ENCODE measurements at places on chromosomes 5 and 9.

DNA sequence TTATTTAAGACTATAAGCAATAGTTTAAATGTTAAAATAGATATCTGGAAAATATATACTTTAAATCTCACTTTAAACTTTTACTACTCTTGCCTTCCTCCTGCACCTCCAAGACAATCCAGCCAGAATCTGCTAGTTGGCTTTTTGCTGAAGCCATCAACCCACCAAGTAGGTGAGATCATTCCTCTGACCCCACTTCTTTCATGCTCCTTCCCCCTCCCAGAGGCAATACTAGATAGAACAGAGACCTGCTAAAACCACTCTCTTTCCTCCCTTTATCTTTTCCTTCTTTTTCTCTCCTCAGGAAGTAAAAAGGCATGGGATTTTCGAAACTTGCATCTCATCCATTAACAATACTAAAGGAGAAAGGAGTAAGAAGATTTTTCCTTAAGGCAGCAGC, 30.1 kb upstream of the CAMK4 start:
- no peak for DNase-seq

DNA sequence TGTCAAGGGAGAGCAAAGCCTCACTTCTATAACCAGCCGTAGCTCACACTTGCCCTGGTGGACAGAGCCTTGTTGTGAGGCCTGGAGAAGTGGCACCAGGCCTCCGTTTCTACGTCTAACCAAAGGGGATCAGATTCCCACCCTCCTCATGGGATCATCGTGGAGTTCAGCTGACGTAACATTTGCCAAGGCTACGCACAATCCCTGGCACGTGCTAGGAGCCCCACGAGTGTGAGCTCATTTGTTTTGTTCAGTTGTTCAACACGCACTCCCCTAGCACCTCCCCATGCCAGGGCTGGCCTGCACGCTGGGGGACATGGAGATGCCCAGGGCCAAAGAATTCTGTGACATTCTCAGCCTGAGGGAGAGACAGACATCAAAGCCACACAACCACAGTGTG, 23.1 kb downstream of the ADGRD2 start:
- DNase-seq: no peak

GRCh38 chr5:56549096-56549886, 266.1 kb upstream of the MAP3K1 start:
- DNase-seq: no peak

- DNase-seq: no peak
Observed at GRCh38 chr5:1445313-1445688, at the start of gene SLC6A3. Gene SLC6A3 (minus strand): TSS chr5:1445440. CDS start chr5:1443197, 2,243 bp downstream.

DNA sequence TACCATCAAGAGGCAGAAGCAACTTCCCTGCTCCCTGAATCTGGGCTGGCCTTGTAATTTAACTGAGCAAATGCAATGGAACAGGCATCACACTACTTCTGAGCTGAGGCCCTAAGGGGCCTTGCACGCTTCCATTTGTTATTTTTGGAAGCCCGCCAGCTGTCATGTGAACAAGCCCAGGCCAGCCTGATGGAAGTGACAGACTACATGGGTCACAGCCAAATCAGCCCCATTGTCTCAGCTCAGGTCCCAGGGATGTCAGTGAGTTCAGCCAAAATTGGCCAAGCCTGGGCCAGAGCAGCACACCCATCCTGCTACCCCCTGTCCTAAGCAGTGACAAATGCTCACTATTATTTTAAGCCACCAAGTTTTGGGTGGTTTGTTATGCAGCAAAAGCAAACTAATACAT, 72.8 kb downstream of the PRRT1B start:
- no peak for DNase-seq

DNA sequence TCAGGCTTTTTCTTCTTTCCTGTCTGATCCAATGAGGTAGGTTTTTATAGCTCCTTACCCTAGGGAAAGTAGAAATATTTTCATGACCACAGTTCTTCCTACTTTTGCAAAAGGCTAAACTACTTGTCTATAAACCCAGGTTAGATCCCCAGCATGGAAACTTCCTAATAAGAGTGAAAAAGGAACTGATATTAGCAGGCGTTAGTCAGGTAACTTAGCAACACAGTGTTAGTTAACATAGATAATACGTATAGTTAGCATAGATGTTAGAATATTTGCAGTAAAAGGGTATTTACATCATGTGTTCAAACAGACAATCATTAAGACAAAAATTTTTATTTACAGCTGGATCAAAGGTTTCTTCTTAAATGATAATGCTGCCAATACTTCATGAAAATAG, 162.9 kb upstream of the DAB2 start:
- DNase-seq: no peak

DNA sequence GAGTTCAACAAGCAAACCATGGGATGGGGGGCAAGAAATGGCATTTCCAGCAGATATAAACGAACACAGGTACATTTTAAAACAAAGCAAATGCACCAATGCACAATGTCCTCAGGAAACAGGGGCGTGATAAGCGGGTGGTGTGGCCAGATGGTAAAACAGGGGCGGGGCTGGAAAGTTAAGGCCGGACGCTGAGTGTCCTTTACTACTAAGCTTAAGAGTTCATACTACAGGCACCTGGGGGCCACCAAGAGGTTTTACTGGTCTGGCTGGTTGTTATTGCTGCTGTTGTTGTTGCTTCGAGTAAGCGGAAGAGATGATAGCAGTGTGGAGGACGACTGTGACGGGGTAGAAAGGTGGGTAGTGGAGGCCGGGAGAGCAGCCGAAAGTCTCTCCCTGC, 99.8 kb downstream of the ATPSCKMT start:
- no peak for DNase-seq

DNA sequence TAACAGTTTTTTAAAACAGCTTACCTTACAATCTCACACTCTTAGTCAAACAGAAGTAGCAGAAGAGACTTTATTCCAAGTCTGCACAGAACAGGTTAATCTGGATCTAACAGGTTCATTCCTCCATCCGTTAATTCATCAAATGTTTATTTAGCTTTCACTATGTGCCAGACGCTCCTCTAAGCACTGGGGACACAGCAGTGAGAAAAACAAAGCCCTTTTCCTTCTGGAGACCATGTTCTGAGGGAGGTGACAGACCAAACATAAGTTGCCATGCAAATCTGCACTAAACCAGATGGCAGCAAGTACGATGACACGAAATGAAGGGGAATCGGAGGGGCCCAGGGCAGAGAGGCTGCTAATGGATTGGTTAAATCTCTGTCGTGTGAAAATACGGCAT, 17.1 kb upstream of the GLIPR2 start:
- DNase-seq: no peak

- no peak for DNase-seq
Observed at GRCh38 chr5:83313436-83313835, 158.1 kb upstream of the VCAN start.

GRCh38 chr5:153938191-153938842, 100.4 kb downstream of the FAM114A2 start:
- DNase-seq: no peak

DNA sequence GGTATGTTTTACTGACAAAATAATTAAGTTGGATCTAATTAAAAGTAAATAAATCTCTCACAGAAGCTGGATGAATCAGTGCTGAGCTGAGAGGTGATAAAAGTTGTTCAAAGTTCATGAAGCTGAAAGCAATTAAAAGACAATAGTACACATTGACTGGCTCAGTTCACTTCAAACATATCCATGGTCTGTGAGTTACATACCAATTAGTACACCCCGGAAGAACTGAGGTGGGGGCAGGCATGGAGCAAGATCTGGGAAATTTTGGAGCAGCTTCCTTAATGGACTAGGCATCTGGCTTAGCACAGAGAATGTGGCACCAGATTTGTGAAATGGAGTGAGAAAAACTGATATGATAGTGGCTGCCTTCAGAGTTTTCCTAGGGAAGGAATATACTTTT, 152.7 kb downstream of the ATP10B start:
- no peak for DNase-seq

- no peak for DNase-seq
Observed at GRCh38 chr5:172235132-172235780, 41.3 kb downstream of the EFCAB9 start.

GRCh38 chr9:85216601-85217000, 525.2 kb downstream of the AGTPBP1 start:
- no peak for DNase-seq

DNA sequence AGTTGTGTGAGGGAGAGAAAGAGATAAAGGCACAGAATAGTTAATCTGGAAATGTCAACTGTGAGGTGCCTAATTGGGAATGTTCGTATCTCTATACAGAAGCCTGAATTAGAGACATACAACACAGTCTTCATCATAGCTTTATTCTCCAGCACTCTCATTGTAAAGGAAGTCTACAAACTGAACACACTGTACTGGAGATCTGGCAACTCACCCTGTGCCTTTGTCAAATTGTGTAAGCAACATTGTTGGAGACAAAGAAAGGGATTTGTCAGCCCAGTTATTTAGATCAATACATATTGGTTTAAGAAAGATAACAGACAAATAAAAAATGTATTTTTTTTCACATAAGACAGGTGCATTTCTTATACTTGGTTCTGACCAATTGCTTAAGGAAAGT, 832.9 kb upstream of the DMAC1 start:
- no peak for DNase-seq

- DNase-seq: no peak
Observed at GRCh38 chr5:159581502-159582249, 251.4 kb upstream of the IL12B start.

DNA sequence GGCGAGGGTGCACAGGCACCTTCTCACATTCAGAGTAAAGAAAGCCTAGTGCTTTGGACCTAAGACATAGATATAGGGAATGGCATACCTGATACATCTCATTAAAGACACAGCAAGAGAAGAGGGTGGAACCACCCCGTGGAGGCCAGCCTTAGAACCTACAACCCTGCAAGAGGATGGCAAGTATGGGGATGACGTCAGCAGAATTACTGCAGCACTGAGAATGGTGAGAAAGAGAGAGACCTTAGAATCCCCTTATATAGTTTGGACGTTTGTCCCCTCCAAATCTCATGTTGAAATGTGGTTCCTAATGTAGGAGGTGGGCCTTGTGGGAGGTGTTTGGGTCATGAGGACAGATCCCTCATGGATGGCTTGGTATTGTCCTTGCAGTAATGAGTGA, 28.2 kb upstream of the ADCY2 start:
- DNase-seq: no peak

DNA sequence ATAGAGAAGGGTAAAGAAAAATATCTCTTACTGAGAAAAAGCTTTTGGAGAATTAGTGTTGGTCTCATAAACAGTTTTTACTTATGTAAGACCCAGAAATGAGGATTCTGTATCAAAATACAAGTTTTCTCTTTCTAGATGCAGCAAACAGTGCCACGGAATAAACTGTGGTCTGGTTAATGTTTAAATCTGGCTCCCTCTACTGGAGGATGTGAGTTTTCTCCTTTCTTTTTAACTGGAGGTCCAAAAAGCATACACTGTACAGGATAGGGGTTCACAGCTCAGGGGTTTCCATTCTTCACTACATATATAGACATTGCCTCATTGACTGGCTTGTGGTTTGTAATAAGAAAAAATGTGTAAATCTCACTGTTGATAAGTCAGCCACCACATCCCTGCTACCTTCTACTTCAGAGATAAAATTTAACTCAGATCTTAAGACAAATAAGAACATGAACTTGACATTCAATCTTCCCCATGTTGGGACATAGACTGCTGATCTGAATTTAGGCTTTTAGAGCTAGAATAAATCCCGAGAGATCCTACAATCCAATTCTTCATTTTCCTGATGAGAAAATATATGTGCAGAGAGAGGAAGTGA, 98.9 kb downstream of the CFAP95 start:
- no peak for DNase-seq

DNA sequence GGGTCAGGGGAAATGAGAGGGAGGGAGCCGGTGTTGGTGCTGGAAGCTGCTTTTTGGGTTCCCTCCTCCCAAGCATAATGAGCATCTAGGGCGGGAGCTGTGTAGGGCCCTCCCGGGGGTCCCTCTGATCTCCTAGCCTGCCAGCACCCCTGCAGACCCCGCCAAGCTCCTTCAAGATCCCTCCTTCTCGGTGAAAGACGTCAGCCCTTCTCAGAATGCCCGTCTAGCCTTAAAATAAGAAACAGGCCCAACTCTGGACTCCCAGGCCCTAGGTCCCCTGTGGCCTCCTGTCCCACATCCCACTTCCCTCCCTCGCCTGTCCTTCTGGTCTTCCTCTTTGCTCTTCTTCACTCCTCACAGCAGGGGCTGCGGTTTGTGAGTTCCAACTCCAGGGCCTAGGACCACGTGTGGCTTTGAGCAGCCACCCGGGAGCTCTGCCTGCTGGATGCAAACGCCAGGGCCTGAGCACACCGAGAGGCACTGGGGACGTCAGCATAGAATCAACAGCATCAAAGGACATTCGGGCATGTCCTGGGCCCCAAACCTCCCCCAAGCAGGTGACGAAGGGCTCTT, 8.8 kb upstream of the SCGB3A1 start:
- no peak for DNase-seq

GRCh38 chr9:135134268-135135022, 47.0 kb downstream of the OLFM1 start:
- no peak for DNase-seq

GRCh38 chr9:7333719-7334118, 465.9 kb downstream of the DMAC1 start:
- DNase-seq: no peak

DNA sequence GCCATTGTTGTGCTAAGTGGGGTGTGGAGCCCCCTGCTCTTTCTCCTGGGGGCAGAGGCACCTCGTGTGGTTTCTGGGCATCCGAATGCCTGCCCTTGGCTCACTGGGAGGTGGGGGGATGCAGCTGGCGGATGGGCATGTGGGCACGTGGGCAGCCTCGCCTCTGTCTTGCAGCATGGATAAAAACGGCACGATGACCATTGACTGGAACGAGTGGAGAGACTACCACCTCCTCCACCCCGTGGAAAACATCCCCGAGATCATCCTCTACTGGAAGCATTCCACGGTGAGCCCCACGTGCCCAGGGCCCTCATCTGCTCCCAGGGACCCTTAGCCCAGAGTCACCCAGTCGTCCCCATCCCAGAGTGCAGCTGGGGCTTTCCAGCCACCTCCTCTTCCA, 25.3 kb downstream of the PTGES2 start:
- DNase-seq: no peak

- no peak for DNase-seq
Observed at GRCh38 chr5:180816608-180817534, 14.3 kb upstream of the MGAT1 start.

DNA sequence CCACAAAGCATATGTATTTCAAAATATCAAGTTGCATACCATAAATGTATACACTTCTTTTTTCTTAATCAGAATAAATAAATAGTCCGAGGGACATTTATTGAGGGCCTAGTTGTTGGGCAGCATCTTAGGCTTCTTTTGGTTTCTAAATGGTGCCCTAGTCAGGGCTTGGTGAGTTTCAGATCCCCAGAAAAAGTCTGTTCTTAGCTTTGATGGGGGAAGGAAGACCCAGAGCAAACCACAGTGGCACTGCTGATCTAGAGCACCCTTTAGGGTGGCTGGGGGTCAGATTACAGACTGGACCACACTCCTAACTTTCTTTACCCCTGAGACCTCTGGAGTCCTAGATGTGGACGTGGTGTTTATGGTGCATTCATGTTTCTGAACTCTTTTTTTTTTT, 97.8 kb downstream of the C9orf152 start:
- no peak for DNase-seq

DNA sequence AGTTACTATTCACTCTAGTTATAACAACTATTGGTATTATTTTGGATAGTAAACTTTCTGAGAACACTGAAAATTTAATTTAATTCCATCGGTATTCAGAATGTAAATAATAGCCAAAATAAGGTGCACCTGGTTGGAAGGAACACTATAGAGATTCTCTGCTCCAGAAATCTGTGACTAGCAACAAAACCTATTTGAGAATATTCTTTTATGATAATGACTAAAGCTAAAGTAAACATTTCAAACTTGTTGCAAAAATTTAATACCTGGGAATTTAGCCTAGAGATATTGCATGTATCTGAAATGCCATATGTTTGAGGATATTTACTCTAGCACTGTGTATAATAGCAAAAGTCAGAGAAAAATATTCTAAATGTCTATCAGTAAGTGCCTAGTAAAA, 144.1 kb downstream of the PLK2 start:
- no peak for DNase-seq

Measured in hypothalamus (tissue), 51 donors.